ENCODE measurements at places on chromosomes 16 and 17. TPM values are rescaled to one million over a fixed set of nuclear protein-coding genes. Genes with fewer than 3 reads are reported as not detected.

DNA sequence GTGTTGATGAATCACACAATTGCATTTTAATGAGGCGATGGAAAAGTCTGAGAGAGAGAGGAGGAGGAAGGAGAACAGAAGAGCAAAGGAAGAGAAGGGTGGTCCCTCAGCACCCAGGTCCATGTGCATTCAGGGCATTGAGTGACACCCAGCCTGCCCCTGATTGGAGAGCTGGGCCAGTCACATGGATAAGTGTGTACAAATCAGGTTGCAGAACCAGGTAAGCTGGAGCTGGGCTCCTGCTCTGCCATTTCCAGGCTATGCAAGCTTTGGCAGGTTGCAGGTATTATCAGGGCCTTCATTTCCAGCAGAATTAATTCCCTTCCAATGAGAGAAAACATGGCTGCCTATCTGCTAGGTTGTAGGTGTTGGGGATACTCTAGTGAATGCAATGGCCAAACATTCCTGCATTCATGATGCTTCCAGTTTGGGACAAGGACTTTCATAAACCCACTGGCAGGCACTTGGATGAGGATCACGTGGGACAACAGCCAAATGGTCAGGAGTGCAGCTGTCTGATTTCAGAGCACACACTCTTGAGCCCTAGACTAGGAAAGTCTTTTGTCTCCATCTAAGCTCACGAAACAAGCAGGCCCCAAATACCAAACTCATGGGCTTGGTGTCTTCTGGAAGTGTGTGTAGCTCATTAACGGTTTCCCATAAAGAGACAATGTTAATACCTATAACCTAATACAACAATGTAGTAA lies 577.9 kb upstream of the CDH5 start:
- no peak for DNase-seq

DNA sequence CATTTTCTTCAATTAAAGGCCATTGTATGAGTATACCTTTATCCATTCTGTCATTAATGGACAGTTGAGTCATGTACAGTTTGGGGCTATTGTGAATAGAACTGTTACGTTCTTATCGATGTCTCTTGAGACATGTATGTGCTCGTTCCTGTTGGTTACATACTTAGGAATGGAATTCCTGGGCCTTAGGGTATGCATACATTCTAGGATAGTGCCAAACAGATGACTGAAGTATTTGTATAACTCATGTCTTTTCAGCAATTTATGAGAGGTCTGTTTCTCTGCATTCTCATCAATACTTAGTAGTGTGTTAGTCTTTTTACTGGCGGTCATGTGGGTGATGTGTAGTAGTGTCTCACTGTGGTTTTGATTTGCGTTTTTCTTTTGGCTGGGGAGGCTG lies 81.2 kb downstream of the USP22 start:
- no peak for DNase-seq

The FOXF1 gene
- total RNA-seq = 10.3 TPM

DNA sequence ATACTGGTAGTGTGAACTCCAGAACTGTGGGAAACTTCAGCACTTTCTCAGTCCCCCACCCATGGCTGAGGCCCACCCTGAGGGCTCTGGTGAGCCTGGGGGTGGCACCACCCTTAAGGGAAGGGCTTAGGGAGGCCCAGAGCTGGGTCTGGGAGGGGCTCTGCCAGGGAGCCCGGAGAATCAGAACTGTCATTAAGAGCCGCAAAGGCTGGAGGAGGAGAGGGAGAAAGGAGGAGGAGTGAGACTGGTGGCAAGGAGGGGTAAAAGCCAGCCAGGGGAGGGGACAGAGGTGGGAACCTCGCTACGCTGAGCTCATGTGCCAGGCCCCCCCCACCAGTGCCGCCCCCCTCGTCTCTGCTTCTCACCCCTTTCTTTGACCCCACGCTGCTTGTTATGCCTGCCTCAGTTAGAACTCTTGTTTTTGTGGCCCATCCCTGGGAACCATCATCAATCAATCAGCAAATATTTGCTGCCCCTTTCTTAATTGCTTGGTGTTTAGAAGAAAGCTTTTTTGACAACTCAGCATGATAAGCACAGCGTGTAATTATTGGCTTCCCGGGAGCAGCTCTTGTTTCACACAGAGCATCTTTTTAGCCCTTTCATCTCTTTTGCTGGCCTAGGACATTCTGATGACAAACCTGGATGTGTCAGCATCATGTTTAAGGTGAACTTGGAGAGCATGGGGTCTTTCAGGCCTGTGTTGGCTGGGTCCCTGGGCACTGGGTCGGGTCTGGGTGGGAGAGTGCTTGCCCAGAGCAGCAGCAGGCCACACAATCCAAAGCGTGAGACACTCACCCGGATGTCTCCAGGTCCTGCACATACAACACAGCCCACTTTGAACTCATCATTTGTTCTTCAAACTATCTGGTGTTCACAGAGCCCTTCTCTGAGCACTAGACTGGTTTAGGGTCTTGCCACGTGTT lies 77.7 kb downstream of the NETO2 start:
- DNase-seq = no peak

The CLDN7 gene
- total RNA-seq = 5.2 TPM

- DNase-seq = no peak
Measured at GRCh38 chr16:31467151-31467773, 4.7 kb upstream of the TGFB1I1 start.

GRCh38 chr16:30615358-30616091 lies 5.3 kb upstream of the ZNF689 start:
- DNase-seq = peak; percentile 42

The TTLL6 gene
- under 0.01 TPM for total RNA-seq

DNA sequence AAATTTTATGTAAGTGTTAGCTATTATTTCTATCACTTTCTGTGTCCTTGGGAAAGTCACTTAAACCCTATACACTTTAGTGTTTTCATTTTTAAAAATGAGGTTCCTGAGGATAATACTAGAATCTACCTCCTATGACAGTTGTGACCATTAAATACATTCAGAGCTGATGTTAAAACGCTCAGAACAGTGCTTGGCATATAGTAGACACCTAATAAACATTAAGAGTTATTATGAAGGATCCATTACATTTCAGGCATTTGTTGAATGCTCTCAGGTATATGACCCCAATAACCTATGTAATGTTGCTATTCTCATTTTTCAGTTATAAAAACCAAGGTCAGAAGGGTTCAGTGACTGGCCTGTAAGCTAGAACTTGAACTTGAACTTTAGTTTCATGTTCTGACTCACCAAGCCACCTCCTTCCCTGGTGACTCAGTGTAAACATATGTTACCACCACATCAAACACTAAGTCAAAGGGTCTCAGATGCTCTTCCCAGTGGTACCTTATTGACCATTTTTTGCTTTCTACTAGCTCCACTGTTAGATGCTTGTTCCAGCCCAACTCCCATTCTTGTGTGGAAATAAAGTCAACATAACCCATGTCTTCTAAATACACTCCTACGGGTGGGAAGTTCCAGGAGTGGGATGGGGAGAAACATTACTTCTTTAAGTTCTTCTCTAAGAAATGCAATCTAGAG lies 47.6 kb downstream of the HSD17B2 start:
- peak; percentile 66 for DNase-seq

The GFAP gene
- total RNA-seq = 0.86 TPM

The PRCD gene
- 2.2 TPM for total RNA-seq

GRCh38 chr16:2486645-2487516 lies 12.0 kb downstream of the TBC1D24 start:
- DNase-seq = peak; percentile 26

- DNase-seq = no peak
Measured at GRCh38 chr17:28585851-28586250, 9.2 kb upstream of the ALDOC start.

DNA sequence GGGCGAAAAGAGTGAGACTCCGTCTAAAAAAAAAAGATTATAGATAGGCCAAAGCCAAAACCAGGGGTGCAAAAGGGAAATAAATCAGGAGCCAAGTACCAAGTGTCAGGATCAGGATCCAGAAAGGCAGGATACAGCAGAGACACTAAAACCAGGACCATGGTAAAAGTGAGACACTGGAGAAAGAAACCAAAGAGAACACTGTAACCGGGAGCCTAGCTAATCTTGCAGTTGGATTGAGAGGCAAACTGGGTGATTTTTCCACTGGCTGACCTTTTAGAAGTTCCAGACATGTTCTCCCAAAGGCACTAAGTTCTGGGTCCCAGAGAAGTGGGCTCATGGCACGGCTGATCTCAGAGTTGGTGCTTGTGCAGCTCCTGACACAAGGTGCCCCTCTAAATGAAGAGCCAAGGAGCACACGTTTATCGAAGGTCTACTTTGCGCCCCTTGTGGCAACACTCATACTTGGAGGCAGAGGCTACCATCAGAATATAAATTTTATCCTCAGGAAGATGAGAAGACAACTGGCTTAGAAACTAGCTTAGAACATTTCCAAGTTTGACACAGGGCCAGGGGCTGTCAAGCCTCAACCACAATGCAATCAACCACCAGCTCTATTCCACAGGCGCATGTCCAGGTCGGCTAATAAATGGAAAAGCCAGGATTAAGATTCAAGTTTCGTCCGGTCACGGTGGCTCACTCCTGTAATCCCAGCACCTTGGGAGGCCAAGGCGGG lies 27.5 kb upstream of the HELZ start:
- no peak for DNase-seq

GRCh38 chr16:58121132-58121531 lies 8.0 kb downstream of the CFAP20 start:
- DNase-seq = no peak

The PROCA1 gene
- 1.6 TPM for total RNA-seq

GRCh38 chr16:23527961-23528643 lies 17.8 kb upstream of the GGA2 start:
- DNase-seq = no peak

DNA sequence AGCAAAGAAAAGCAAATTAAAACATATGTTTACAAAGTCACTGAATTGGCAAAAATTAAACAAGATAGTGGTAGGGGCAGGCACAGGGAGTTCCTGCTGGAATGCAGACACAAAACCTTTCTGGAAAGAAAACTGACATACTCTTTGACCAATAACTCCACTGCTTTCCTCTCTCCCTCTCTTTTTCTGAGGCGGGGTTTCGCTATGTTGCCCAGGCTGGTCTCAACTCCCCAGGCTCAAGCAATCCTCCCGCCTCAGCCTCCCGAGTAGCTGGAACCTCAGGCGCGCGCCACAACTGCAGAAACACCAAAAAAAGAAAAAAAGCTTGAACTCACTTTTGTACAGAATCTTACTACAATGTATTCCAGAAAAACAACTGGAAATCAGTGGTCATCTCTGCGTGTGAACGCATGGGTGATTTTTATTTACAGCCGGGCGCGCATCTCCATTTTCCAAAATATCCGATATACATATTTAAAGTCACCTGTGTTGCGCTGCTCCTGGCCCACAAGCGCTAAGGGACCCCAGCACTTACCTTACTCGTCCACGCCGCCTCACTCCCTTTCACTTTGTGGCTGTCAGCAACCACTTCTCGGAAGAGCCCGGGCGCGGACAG lies 480 bp downstream of the TXNL4B start:
- peak; percentile 72 for DNase-seq

The C16orf86 gene
- total RNA-seq = 1.3 TPM

GRCh38 chr16:85988723-85989313 lies 89.9 kb downstream of the IRF8 start:
- no peak for DNase-seq

The MYH2 gene
- total RNA-seq = not detected

- no peak for DNase-seq
Measured at GRCh38 chr17:80845863-80846671, 145.6 kb upstream of the CHMP6 start.

- DNase-seq = no peak
Measured at GRCh38 chr17:75111777-75112335, 2.1 kb downstream of the ARMC7 start.

GRCh38 chr16:12054396-12054795 lies 77.9 kb downstream of the SNX29 start:
- no peak for DNase-seq

GRCh38 chr17:11244776-11245175 lies 3.8 kb downstream of the SHISA6 start:
- DNase-seq = no peak

The CLEC18B gene
- total RNA-seq = not detected

The ALDOA gene
- total RNA-seq = 545 TPM

The PNPO gene
- 49.2 TPM for total RNA-seq

- DNase-seq = no peak
Measured at GRCh38 chr16:30185683-30186421, 2.5 kb downstream of the CORO1A start.

DNA sequence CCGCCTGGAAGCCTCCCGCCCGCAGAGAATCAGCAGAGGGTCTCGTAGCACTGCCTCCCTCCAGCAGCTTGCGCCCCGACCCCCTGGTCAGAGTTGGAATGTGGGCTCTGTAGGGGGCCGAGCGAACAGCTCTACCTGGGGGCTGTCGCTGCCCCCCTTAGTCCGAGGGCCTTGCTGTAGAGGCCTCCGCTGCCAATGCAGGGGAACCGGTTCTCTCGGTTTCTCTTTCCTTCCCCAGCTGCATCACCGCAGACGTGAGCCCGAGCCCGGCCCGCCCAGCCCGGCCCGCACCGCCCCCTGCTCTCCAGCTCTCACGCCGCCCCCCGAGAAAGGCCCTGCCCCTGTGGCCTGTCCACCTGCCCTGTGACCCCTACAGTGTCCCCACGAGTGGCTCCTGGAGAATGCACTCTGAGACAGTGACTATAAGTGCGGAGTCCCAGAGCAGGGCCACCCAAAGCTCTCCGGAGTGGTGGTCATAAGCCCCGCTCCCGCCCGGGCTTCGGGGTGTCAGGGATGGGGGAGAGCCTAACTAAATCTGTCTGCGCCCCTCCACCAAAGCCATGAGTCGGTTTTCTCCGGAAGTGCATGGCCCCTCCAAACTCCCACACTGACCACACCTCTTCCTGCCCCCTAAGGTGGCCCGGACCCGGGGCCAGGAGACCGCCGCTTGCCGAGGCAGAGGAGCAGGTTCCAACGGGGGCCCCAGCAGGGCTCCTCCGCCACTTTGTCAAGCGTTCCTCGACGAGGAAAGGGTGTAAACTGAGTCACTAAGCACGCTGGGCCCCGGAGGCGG lies 1.7 kb downstream of the ARHGAP27 start:
- DNase-seq = no peak

The CLDN9 gene
- not detected for total RNA-seq

DNA sequence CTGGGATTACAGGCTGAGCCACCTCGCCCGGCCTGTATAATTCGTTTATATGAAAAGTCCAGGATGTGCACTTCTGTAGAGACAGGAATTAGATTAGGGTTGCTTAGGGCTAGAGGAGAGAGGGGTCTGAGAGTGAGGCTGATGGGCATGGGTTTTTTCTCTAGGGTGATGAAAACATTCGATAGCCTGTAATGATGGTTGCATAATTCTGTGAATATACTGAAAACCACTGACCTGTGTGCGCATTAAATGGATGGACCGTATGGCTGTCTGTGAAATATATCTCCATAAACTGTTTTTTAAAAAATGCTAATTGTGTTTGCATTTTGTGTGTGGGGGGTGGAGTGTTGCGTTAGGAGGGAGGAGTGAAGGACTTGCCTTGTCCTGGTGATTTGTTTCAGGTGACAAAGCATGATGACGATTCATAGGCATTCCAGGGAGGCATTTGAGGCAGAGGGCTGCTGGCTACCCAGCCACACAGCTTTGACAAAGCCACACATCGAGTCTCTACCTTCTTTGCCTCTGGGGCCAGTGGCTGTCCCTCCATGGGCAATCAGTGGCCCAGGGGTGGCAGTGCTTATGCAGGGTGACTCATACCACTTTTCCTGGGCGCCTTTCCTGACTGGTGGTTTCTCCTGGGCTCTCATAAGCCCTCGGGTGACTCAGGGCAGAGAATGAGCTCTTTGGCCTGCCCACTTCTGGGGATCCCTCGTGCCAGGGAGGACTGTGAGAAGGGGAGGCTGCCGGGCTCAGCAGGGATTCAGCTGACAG lies 148.5 kb upstream of the WSCD1 start:
- DNase-seq = no peak

The ZNF287 gene
- 5.2 TPM for total RNA-seq

Measured in fibroblast of villous mesenchyme (primary cell).